T-helper 17 cell (primary cell): ENCODE measurements at places on chromosomes 7 and 10.

DNA sequence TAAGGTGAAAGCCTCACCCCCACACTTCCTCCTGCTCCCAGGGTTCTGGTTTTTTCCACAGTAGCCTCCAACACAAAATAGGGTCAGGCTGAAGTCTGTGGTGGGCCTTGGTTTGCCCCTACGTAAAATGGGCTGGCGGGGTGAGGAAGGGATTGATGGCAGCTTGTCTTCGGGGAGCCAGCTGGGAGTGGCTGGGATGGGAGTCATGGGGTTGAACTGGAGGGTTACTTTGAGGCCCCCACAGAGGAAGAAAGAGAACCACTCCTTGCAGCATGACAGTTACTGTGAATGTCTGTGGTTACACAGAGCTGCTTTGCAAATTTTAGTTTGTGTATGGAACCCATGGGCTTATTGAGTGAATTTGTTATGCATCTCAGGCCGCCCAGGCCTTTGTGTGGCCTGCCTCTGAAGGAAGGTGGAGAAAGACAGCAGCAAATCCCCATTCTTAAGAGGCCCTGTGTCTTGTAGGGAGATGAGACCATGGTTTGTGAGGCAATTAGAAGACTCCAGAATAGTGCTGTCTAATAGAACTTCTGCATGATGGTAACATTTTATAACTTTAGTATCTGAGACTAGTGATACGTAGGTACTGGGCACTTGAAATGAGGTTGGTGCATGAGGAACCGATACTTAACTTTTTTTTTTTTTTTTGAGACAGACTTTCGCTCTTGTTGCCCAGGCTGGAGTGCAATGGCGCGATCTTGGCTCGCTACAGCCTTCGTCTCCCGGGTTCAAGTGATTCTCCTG, 8.1 kb downstream of the TRIM8 start:
- DNase-seq: no peak

- DNase-seq: no peak
Measured at GRCh38 chr7:55140221-55140940, 121.6 kb downstream of the EGFR start.

GRCh38 chr10:34862892-34863291, 47.8 kb upstream of the PARD3 start:
- no peak for DNase-seq

GRCh38 chr10:71393841-71394475, 2.8 kb upstream of the CDH23 start:
- no peak for DNase-seq

DNA sequence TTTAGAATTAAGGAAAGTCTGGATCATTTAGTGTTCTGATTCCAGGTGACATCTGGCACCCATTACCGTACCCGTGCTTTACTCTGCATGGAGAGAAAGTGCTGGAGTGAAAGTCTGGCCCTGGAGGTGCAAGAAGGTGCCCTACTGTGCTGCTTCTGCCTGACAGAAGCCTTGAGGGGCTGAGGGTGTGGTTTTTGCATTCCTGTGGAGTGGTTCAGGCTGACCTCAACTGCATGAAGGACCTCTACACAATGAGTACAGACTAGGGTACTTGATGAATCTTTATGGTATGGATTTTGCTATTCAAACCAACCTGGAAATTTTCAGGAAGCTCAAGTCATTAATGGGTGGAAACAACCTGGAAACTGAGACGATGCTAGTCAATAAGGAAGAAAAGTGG, 45.1 kb upstream of the GSAP start:
- no peak for DNase-seq

DNA sequence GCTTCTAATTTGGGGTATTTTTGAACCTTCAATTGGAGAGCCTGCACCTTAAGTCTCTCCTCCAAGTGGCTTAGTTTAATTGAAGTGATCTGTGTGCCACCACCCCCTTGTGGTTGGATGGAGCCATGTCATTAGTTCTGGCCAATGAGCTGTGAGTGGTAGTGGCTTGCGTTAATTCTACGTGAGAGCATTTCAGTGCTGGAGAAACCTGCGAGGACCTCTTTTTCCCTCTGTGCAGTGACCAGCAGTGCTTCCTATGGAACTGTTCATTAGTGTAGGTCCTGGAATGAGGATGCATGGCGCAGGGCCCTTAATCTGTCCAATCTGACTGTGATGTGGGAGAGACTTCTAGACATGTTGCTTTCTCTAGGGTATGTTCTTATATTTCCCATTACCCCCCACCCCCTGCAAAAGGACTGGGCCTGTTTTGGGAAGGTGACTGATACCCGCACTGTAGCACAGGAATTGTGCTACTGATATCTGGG, 3.8 kb downstream of the HILPDA start:
- DNase-seq: peak; percentile 54
